ENCODE measurements at places on chromosomes 7 and 10. TPM values are rescaled to one million over a fixed set of nuclear protein-coding genes. Genes with fewer than 3 reads are reported as not detected.

PRSS37 gene
- not detected for total RNA-seq

AGAP5 gene
- total RNA-seq = 4.1 TPM

TRPV5 gene
- total RNA-seq = not detected

TAS2R41 gene
- not detected for total RNA-seq

PRTFDC1 gene
- total RNA-seq = 12.6 TPM

NRP1 gene
- 185 TPM for total RNA-seq

TMEM140 gene
- 11.5 TPM for total RNA-seq

FAM25C gene
- not detected for total RNA-seq

SEC23IP gene
- total RNA-seq = 27.1 TPM

ITIH5 gene
- total RNA-seq = 0.08 TPM

KLF14 gene
- total RNA-seq = not detected

EPC1 gene
- total RNA-seq = 32.9 TPM

OR2A12 gene
- not detected for total RNA-seq

PNLIPRP1 gene
- not detected for total RNA-seq

Measured in smooth muscle cell of the coronary artery (primary cell).